CD4-positive, alpha-beta T cell treated with Interleukin-4 for 1 hour (primary cell): ENCODE measurements at places on chromosomes 6 and 20.

DNA sequence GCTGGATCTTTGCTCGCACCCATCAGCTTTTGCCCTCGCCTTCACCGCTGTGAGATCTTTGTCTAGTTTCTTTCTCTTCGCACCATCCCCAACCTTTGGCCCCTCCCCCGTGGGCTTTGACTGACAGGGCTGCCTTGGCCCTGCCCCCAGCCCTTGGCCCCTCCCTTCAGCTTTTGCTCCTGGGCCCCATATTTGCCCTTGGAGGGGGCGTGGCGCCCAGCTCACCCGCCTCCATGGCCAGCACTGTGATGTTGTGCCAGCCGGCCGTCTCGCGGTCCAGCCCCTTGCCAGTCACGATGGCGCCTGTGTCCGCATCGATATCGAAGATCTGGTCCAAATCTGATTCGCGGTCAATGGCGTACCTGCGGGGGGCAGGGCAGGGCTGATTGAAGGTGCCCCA is 81.1 kb downstream of the CD40 start:
- DNase-seq: peak; percentile 21

GRCh38 chr20:61514018-61514365 is 261.9 kb downstream of the CDH4 start:
- DNase-seq: no peak

DNA sequence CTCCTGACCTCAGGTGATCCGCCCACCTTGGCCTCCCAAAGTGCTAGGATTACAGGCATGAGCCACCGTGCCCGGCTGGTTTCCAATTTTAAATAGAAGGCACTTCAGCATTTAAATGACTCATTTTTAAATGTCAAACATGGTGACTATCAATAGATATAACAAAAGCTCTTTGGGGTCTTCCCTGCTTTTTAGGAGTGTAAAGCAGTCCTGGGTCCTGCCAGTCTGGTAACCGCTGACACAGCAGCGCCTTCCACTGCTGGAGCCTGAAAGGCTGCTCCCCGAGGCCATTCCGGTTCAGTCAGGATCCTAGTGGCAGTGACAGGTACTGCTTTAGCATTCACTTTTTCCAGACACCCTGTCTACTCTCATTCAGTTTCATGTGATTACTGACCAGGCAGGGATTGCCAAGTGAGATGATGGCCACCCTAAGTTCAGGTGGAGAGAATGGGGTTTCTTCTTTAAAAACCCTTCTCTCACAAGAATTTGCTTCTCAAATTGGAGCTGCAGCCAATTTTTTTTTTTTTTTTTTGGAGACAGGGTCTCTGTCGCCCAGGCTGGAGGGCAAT is 5.1 kb downstream of the DIDO1 start:
- peak; percentile 77 for DNase-seq

DNA sequence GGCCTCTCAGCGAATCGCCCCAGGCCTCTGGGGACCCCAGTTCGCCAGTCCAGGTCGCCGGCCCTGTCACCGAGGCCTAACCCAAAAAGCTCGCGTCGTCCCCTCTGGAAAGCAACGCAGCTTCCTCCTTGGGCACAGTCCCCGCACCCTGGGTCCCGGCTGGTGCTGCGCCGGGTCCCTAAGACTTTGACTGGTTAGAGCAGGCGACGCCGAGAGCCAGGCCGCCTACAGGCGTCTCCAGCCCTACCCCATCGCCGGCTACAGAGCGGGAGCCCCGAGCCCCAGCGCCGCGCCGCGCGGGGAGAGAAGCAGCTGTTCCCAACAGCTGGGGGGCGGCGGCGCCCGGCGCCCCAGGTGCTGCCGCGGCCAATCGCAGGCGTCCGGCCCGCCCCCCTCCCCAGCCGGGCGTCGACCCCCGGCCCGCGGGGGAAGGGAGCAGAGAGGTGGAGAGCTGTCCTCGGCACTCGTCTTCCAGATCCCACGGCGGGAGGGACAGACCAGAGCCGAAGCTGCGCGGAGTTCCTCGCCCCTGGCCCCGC is 540 bp upstream of the RBM24 start:
- no peak for DNase-seq

GRCh38 chr6:165762876-165763275 is 99.8 kb upstream of the PDE10A start:
- DNase-seq: no peak

GRCh38 chr6:53822401-53823125 is 27.8 kb downstream of the LRRC1 start:
- no peak for DNase-seq

DNA sequence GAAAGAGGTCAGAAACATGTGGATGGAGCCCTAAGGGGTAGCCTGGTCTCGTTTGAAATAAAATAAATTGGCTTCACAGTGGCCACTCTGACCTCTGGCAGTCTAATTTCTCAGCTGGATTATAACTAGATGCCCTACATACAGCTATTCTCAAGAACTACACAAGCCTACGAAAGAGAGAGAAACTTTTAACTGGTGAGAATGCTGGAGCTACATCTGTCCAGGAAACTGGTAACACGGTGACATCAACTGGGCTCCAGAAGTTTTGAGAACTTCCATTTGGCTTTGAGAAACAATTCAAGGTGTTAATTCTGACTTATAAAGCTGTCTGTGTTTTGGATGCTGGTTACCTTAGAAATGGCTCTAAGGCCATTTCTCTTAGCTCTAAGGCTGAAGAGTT is 187.3 kb upstream of the TENT5A start:
- no peak for DNase-seq

DNA sequence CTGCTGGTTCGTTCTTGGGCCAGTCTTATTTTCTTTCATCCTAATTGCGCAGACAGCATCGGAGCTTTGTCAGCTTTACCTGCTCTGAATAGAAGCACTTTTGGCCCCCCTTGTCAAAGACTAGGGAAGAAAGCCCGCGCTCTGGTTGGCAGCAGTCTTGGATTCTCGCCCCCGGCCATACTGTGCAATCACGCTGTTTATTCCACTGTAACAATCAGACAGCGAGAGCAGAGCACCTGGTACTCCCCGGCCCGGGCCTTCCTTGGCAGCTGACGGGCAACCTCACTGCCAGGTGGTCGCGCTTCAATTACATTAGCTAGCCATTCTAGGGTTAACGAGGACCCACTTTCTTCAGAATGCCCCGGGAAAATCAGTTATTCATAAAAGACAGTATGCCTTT is 72.6 kb downstream of the INSM1 start:
- DNase-seq: no peak

GRCh38 chr6:143543435-143543834 is 31.9 kb upstream of the FUCA2 start:
- DNase-seq: no peak

DNA sequence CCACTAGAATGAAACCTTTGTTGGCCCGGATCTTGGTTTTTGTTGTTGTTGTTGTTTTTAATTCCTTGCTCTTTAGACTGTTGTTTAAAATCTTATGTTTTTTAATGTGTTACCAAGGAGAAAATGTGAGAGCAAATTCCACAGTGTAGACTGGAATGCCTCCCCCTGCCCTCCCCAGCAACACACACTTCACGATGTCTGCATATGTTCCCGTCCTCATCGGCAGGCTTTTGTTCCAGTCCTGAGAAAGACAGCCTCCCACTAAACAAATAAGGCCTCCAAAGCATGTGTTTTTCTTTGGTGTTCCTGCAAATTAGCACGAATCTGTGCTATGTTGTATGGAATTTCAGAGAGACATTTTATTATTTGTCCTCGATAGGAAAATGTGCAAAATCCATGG is 263.3 kb upstream of the QKI start:
- DNase-seq: no peak

DNA sequence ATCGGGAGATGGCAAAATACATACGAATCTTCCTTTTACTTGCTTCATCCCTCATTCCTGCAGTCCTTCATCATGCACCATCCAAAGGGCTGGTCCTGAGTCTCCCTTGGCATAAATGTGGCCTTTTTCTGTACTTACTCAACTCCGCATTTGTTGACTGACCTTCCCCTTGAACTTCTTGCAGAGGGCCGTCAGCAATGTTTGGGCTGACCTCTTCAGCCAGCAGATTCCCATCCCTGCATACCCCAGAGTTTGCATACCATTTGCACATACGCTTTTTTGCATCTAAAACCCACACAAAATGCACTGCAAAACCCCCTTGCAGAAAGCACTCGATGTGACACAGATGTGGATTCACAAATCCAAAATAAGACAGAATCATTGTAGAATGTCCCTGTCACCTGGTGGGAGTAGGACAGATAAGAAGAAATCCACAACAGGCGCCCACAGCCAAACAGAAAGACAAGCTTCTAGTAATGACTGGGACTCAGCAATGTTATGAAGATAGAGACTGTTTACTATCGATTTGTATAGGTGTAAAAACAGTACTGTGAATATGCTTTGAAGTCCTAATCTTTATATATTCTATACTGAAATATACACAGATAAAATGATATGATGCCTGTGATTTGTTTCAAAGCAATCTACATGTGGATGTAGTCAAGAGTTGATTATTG is 45.8 kb downstream of the TBC1D7 start:
- DNase-seq: no peak

DNA sequence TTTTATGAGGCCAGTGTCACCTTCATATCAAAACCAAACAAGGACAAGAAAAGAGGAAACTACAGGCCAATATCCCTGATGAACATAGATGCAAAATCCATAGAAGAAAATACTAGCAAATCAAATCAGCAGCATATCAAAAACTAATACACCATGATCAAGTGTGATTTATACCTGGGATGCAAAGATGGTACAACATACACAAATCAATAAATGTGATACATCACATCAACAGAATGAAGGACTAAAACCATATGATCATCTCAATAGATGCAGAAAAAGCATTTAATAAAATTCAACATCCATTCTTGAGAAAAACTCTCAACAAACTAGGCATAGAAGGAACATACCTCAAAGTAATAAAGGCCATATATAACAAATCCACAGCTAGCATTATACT is 8.1 kb upstream of the GINM1 start:
- DNase-seq: no peak

DNA sequence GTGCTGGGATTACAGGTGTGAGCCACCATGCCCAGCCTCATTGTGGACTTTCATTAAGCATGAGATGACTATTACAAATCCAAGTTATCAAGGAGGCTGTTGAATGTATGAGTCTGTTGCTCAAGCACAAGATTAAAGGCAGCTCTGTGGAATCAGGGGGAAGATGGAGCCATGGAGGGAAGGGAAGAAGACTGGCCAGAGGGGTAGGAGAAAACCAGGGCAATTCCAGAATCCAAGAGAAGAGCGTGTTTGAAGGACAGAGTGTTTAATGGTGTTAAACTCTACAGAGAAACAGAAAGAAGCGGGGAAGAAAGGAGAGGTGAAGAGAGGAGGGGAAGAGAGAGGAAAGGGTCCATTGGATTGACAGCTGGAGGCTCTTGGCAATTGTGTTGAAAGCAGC is 49.8 kb upstream of the TTPAL start:
- DNase-seq: no peak

DNA sequence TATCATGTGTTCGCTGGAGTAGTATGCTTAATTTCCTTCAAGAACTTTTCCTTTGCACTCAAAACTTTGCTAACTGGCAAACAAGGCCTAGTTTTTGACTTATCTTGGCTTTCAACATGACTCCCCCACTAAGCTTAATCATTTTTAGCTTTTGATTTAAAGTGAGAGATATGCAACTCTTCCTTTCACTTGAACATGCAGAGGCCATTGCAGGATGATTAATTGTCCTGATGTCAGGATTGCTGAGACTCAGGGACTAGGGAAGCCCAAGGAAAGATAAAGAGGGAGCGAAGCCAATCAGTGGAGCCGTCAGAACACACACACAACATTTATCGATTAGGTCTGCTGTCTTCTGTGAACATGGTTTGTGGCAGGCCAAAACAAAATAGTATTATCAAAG is 491.4 kb downstream of the CBLN4 start:
- DNase-seq: no peak

DNA sequence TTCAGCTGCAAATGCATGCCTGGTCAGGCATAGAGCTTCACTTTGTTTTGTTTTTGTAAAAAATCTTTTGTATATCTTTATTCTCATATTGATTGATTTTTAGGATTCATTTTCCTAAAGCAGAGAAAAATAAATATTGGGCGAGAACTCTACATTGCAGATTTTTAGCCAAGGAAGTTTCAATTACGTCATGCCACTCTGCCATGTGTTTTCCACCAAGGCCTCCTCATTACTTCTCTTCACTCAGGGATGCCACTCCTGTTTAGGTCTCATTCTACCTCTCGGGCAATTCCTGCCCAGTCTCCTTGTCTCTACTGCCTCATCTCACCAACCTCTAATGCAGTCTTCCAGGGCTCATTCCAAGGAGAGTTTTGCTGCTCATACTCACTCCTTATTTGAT is 497.3 kb upstream of the SPTLC3 start:
- no peak for DNase-seq

DNA sequence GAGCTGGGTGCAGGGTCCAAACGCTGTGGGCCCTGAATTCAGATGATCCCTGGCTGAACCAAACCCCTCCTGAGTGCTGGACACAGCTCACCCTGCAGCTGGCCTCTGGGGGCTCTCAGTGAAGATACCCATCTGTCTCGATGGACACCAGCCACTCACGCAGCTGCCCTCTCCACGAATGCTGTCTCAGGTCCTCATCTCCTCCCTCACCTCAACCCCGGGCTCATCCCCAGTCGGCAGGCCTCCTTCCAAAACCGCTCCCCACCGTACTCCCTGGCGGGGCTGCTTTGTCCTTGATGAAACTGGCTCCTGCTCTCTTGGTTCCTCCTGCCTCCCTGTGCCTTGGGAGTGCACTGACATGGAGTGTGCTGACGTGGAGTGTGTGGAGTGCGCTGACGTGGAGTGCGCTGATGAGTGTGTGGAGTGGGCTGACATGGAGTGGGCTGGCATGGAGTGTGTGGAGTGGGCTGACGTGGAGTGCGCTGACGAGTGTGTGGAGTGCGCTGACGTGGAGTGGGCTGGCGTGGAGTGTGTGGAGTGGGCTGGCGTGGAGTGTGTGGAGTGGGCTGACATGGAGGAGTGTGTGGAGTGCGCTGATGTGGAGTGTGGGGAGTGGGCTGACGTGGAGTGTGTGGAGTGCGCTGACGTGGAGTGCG is 4.1 kb upstream of the YTHDF1 start:
- DNase-seq: no peak

GRCh38 chr20:41009946-41010345 is 18.7 kb upstream of the TOP1 start:
- DNase-seq: no peak

GRCh38 chr6:144335914-144336313 is 50.8 kb downstream of the UTRN start:
- peak; percentile 67 for DNase-seq

- DNase-seq: no peak
Observed at GRCh38 chr6:22605736-22606135, 36.4 kb downstream of the HDGFL1 start.

DNA sequence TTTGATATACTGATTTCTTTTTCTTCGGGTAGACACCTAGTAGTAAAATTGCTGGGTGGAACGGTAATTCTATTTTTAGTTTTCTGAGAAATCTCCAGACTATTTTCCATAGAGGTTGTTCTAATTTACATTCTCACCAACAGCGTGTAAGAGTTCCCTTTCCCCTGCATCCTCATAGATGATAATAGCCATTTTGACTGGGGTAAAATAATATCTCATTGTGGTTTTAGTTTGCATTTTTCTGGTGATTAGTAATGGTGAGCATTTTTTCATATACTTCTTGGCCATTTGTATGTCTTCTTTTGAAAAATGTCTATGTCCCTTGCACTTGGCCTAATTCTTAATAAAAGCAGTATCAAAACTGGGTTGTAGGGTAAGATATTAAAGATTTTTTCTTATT is 148.9 kb upstream of the SIM1 start:
- DNase-seq: no peak

- no peak for DNase-seq
Observed at GRCh38 chr6:871503-871902, 178.6 kb upstream of the EXOC2 start.
